ENCODE measurements at places on chromosomes 12 and 14. TPM values are rescaled to one million over a fixed set of nuclear protein-coding genes. Genes with fewer than 3 reads are reported as not detected.

Gene NDRG2
- 0.21 TPM for total RNA-seq

Gene CHURC1
- 59.7 TPM for total RNA-seq

- no peak for DNase-seq
Measured at GRCh38 chr12:108930155-108930554, 50.3 kb downstream of the DAO start.

DNA sequence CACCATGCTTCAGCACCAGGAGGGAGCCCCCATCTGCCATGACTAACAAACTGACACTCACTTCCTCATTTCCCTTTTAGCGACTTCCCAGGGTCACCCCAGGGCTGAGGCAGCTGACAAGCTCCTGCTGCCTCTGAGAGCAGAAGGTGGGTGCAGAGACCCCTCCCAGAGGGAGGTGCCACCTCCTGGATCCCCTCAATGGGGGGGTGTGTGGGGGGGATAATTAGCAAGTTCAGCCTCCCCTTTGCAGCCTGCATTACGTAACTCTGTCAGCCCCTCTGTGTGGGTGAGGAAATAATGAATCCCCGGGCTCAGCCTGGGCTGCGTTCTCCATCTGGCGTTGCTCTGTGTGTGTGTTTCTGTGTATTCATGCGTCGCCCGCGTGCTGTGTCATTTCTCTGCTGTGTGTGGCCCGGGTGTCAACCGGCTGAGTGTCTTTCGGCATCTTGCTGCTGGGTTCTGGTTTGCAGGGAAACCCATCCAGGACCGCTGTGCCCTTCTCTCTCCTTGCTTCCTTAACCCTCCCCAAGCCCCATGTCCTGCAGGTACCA lies 28.0 kb downstream of the NOS1 start:
- DNase-seq: no peak

DNA sequence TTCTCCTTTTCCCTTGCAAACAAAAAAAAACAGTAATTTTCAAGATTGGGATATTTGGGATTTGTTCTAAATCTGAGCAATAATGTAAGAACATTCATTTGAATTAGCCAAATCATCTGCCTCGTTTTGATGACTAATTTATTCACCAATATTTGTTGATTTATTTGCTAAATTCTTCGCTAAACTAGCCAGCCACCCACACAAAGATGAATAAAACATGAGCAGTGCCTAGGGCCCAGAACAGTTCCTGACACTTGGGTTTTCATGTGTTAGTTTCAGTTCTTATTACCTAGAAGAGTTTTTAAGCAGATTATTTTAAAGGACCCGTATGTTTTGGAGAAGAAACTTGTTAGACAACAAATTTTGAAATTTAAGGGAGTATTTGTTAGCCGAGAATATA lies 1.4 kb downstream of the ETNK1 start:
- no peak for DNase-seq

GRCh38 chr12:22334410-22335100 lies at the start of gene ST8SIA1:
TSS of gene ST8SIA1 (minus strand) at chr12:22334707. CDS start at chr12:22334232, 475 bp downstream.
- no peak for DNase-seq

DNA sequence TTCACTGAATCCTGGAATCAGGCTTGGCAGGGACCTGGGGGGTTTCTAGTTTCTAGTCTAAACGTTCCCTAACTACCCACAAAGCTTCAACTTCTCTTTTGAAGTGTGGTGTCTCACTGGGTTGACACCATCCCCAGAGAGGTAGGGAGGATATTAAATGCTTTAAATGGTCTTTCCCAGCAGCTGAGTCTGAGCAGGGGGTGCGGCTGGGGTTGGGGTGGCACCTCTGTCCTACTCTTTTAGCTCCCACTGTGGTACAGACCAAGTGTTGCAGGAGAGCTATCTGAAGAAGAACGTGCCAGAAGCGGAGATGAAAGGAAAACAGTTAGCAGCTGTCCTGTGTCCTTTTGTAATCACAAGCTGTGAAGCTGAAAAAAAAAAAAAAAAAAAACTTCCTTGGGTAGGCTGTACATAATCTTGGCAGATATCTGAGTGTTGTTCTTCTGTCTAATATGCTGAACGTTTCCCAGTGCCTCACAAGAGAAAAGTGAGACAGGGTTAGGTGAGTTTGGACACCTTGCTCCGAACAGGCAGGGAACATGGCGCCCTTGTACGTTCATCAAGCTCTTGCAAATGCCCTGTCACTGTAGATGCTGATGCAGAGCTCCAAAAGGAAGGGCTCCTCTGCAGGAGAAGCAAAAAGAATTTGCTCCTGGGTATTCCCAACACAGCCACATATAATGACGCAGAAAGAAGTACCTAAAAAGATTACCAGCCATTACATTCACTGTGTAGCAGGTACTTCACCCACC lies 447.2 kb downstream of the APAF1 start:
- DNase-seq: no peak

- DNase-seq: no peak
Measured at GRCh38 chr12:97038834-97039233, 131.8 kb downstream of the NEDD1 start.

All from HFFc6 (cell line).